ENCODE measurements at places on chromosomes 13 and 19.

DNA sequence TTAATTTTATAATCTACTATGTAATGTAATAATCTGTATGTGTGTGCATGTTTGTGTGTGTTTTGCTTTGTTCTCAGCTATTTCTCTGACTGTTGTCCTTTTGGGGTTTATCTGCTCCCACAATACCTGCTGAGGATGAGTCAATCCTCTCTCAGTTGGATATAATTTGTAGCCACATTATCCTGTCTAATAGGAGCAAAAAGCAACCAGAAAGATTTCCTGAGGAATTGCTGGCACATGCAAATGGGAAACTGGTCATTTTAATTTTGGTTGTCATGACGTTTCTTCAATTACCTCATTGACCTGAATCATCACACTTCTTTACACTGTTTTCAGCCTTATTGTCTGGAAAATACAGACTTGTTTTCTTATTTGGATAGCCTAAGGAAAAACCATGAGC lies 488.4 kb downstream of the KLF5 start:
- no peak for DNase-seq

GRCh38 chr19:46413262-46414031 lies at the start of gene CCDC8:
CCDC8 (minus strand) TSS chr19:46413564; CDS start chr19:46412810, 754 bp downstream.
- no peak for DNase-seq

DNA sequence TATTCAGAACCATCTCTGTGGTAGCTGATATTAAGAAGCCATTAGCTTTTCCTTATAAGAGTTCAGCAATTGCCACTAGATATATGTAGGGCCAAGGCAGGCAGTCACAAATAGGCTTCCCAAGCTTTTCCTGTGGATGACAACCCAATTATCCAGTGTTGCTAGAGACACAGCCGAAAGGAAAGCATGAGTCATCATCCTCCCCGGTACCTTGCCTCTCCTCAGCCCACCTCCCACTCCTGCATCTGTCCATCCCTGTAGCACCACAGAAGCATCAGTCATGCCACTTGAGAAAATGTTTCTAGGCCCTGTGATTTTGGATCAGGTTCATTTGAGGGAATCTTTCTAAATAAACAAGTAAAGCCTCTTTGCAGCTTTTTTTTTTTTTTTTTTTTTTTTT lies 204.3 kb downstream of the DNAJC15 start:
- DNase-seq: no peak

DNA sequence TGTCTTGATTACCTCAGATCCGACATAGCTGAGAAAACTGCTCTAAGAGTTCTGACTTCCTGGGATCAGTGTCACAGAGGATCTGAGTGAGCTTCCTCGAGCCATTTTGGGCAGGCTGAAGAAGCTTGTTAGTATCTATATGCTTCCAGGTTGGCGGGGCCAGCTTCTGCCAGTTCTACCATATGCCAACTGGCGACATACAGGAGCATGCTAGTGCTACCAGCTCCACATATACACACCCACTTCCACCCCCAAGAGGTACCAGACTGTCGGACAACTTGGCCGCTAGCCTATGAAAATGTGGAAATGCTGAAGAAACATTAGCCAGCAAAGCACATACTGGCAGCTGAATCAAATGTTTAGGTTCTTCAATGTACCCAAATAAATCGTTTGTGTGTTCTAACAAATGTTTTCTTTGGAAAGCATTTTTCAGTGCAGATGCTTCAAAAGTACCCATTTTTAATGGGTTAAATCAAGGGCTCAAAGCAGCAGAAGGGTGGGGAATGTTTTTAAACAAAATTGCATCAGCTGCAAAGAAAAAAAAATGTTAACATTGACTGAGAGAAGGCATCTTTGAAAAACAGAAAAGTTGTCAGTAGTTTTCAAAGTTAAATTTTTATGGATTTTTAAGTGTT lies 163.7 kb downstream of the KLF12 start:
- DNase-seq: no peak

- no peak for DNase-seq
These were observed 162.5 kb downstream of the KCTD12 start for GRCh38 chr13:76723551-76724232.

DNA sequence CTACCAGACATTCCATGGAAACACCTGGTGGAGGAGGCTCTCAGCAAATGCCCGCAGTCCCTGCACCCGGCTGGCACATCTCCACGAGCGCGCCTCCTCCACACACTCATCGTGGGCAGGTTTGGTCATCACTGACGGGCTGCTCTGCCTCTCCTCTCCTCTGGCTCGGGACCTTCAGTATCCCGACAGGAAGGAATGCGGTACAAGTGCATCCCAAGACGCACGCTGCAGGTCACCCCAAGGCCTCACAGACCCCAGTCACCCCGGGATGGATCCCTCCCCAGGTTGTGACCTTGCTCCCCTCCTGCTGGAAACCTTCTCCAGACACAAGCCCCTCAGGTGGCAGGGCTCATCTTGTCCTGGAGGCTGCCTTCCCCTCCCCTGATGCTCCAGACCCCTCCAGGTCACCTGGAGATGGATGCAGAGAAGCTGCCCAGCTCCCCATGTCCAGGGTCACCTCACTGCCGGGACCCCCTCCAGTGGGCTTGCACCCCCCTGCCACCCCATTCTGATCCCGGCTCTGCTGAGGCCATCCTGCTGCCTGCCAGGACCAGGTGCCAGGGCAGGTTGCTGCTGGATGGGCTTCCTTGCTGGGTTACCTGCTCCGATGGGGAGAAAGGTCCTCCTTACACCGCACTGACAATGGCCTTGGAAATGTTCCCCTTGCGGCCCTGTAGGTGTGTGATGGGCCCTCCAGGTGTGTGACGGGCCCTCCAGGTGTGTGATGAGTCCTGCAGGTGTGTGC lies 29.9 kb downstream of the C13orf46 start:
- DNase-seq: no peak

- no peak for DNase-seq
These were observed 3.6 kb upstream of the HPN start for GRCh38 chr19:35037716-35038622.

DNA sequence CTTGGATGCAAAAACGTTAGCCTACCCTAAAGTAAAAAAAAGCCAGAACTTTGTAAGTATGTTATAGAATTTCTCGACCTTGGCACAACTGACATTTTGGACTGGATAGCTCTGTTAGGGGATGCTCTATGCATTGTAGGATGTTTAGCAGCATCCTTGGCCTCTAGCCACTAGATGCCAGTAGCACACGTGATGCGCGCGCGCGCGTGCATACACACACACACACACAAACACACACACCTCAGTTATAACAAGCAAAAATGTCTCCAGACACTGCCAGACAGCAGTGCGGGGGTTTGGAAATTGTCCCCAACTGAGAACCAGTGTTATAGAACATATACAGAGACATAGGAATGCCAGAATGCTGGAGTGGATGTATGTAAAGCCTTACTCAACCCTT lies 17.2 kb downstream of the ZNF226 start:
- no peak for DNase-seq

GRCh38 chr13:29039212-29039611 lies 219.1 kb downstream of the MTUS2 start:
- no peak for DNase-seq

GRCh38 chr19:40806423-40807146 lies 7.6 kb downstream of the EGLN2 start:
- peak; percentile 80 for DNase-seq

- DNase-seq: no peak
These were observed 20.7 kb downstream of the NDFIP2 start for GRCh38 chr13:79501538-79502232.

DNA sequence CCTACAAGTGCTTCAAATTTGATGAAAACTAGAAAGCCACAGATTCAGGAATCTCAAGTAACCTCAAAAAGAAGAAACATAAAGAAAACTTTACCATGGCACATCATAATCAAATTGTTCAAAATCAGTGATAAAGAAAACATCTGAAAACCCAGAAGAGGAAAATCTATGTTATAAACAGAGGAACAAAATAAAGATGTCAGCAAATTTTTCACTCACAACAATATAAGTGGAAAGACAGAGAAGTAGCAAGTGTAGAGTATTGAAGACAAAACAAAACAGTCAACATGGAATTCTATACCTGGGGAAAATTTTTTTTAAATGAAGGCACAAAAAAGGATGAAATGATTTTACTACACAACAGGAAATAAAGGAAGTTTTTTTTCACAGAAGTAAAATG lies 470.9 kb downstream of the DACH1 start:
- no peak for DNase-seq

DNA sequence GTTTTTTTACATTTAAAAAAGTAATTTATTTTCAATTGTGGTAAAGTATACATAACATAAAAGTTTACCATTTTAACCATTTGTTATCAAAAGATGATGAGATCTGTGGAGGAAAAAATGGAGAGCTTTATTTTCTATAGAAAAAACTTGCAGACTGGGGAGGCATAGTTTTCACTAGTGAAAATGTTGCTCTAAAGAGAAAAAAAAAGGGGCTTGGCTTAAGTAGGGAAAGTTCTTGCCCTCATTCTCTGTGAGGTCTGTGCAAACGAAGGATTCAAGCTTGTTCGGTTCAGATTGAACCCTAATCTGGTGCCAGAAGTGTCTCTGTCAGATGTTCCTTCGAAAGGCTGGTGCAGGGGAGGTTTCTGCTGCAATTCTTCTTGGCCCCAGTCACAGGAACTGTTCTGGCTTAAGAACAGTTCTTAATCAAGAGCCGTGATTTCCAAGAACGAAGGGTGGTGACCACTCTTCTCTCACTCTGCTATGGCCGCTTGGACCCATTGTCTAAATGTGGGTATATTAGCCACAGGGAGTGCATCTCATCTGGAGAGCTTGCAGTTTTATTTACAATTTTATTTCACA lies 42.1 kb downstream of the PCCA start:
- DNase-seq: no peak

DNA sequence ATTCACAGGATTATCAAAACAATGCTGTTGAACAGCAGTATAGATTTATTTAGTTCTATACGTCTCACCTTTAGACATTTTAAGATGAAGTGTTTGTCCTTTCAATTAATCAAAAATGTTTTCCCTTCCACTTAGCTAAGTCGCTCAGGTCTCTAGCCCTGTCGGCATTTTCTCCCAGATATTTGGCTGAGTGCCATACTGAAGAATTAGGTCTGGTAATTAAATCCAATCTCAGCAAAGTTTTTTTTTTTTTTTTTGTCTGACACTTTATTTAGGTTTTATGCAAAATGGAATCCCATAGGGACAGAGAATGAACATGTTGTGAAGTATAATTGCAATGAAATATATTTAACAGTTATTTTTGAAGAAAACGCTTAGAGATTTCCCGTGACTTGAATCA lies 44.1 kb downstream of the RFC3 start:
- no peak for DNase-seq

- no peak for DNase-seq
These were observed 1.7 kb upstream of the PRR20A start for GRCh38 chr13:57138988-57139387.

DNA sequence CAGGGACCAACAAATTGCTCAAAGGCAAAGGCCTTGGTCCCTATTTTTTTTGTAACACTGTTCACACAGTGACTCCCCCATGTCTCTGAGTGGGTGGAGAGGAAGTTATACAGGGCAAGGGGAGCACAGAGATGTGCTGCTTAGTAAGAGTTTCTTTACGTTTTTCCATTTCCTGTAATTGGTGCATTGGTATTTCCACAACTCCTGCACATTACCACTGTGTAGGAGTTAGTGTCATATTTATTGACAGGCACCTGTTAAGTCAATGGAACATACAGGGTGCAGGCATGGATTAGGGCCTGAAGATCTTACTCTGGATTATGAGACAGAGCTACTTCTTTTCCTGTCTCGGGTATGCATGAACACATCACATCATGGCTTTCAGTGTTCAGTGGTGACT lies 45.2 kb downstream of the SOX21 start:
- DNase-seq: no peak

DNA sequence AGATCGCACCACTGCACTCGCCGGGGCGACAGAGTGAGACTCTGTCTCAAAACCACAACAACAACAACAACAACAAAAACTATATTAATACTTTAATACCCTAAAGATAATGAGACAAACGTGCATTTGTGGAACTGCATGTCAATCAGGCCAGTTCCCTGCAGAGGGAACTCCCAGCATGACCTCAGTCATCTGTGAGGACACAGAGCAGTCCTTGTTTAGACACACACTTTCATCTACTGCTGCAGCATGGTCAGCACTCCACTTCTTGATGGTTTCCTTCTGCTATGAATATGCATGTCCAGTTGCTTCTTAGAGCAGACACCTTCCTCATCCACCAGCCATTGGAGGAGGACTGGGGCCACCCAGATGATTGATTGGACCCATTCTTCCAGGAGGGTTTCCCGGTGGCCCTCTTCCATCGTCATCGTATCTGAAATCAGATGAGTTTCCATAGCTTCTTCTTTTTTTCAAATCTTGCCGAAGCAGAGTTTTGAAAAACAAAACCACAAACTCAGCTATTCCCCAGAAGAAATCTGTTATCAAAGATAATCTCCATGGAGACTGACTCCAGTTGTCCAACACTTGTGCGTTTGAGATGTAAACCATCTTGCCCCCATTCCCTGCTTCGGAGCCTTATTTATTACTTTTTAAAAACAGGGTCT lies 26.5 kb downstream of the ZNF607 start:
- DNase-seq: no peak

DNA sequence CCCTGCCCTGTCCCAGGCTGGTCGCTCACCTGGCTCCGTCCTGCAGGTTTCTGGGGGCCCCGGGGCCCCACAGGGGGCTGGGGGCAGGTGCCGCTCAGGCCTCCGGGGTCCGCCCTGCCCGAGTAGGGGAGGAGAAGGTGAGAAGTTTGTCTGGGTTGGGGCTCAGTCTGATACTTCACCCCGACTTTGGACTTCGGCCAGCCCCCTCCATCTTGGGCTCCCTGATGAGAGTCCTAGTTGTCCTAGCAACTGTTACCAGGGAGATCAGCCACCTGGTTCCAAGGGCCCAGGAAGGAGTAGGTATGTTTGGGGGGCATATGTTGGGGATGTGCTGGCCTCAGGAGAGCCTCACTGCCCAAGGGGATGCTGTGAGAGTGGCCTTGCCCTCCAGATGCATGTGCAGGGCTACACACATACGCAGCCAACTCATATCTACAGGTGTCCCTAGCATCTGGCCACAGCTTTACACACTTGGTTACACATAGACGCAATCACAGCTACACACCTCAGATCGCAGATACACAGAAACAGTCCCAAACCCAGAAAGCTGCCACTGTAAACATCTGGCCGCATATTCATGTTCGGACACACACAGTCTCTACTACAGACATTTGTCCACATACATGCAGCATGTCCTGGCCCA lies 3.4 kb downstream of the NUMBL start:
- no peak for DNase-seq

GRCh38 chr13:97658556-97658955 lies 224.6 kb downstream of the RAP2A start:
- DNase-seq: no peak

DNA sequence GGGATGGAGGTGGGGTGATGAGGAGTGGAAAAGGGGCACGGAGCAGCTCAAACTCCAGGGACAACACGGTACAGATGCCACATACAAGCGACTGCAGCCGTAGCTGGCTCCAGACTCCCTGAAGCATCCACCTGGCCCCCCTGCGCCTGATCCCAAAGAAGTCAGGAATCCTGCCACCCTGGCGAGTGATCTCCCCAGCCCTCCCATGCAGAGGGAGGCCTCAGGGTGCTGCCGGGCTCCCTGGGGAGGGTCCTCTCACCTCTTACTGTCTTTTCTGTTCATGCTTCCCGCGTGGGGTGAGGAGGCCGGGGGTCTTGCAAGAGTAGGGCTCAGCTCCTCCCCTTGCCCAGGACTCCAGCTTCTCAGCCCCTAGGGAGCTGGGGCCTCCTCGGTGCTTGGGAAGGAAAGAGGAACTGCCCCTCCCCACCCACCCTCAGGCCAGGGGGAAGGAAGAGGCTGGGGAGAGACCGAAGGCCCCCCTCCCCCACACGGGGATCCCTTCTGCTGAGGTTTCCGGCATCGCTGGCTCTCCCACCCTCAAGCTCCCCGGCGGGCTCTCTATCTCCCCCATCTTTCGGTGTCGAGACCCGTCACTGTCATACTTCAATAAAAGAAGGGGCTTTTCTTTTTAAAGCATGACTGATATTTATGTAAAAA lies at the start of gene RASGRP4:
Gene RASGRP4 (minus strand): TSS at position 410 of the 657 bp plus-strand sequence. CDS start 128 bp downstream, at position 282.
- DNase-seq: peak; percentile 50
